ENCODE measurements at places on chromosomes 7 and 10.

GRCh38 chr7:95589766-95590165 is 6.5 kb downstream of the PDK4 start:
- no peak for DNase-seq

DNA sequence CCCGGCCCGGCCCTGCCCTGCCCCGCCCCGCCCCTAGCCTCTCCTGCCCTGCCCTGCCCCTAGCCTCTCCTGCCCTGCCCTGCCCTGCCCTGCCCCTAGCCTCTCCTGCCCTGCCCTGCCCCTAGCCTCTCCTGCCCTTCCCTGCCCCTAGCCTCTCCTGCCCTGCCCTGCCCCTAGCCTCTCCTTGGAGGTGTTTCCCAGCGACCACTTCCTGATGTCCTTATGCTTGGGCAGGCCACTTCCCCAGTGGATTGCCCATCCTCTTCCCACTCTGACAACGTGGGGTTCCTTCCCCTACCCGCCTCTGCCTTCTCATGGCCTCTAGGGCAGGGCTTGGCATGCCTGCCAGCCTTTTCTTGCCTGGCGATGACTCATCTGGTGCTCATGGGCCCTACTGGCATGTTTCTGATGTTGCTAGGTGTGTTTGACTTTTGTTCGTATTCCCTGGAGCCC is 21.2 kb downstream of the PRXL2A start:
- DNase-seq = no peak

- DNase-seq = no peak
Measured at GRCh38 chr10:69850440-69850839, 48.7 kb downstream of the COL13A1 start.

DNA sequence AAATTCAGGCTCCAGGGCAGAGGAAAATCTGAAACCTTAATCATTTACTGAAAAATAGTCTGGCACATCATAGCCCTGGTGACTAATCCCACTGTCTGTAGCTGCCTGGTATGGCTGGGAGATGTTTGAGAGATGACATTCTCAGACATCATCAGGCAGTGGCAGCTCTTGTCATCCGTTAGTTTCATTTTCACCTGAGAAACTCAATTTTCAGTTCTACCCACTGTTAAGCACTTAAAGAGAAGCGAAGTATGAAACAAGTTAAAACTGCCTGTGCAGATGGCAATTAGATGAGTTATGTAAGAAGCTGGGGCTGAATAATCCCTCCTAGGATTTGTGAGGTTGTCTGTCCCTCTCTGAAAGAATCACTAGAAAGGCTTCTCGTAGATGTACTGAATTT is 150.2 kb downstream of the NSUN6 start:
- peak; percentile 48 for DNase-seq

GRCh38 chr10:69104994-69105790 is 17.3 kb downstream of the SRGN start:
- no peak for DNase-seq

- no peak for DNase-seq
Measured at GRCh38 chr10:77680811-77681210, 43.2 kb upstream of the KCNMA1 start.

- DNase-seq = no peak
Measured at GRCh38 chr7:28065308-28065707, 115.3 kb downstream of the JAZF1 start.

- DNase-seq = no peak
Measured at GRCh38 chr7:127807829-127808228, 155.8 kb downstream of the SND1 start.

GRCh38 chr10:102268375-102268888 is 23.1 kb downstream of the GBF1 start:
- DNase-seq = peak; percentile 46

- no peak for DNase-seq
Measured at GRCh38 chr7:44262031-44262430, 61.3 kb downstream of the YKT6 start.

DNA sequence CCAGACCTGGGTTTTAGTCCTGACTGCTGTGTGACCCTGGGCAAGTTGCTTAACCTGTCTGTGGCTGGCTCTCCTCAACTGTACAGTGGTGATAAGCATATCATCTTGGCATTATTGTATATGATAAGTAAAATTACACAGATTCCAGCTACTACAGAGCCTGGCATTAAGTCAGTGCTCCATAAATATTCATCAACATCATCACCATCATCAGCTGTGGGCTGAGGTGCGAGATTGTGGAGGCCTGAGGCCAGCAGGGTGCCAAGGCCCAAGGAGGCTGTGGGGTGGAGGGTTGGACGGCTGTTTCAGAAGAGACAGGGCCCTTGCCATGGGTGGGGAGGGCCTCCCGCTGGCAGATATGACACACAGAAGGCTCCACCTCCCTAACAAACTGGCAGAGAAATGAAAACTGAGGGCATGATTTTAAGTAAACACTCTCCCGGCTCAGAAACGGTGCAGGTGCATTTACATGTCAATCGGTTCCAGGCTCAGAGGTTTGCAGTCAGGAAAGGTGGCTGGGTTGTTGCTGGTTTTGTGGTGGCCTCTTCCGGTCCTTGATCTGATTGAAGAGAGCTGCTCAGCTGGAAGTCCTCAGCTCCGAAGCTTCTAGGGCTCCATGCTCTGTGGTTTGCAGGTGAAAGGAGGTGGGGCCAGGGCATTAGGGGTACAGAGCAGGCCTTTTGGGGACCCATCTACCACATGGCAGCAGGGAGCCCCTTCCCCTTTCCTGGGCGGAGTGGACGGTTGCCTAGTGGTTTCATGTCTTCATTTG is 10.2 kb downstream of the CRYGN start:
- DNase-seq = no peak

DNA sequence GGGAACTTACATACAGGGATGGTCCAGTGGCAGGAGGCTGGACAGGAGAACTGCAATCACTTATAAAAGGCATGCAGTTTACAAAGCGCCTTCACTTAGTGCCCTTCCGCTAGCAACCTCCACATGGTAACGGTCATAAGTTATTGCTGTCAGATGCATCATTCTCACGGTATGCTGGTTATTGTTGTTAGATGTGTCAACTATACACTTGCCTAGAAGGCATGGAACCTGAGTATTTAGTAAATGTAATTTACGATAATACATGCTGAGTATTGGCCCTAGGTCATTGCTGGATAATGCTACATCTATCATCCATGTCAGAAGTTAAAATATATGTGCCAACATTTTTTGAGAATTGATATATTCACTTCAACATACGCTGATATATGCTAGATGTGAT is 155.1 kb upstream of the MBL2 start:
- no peak for DNase-seq

DNA sequence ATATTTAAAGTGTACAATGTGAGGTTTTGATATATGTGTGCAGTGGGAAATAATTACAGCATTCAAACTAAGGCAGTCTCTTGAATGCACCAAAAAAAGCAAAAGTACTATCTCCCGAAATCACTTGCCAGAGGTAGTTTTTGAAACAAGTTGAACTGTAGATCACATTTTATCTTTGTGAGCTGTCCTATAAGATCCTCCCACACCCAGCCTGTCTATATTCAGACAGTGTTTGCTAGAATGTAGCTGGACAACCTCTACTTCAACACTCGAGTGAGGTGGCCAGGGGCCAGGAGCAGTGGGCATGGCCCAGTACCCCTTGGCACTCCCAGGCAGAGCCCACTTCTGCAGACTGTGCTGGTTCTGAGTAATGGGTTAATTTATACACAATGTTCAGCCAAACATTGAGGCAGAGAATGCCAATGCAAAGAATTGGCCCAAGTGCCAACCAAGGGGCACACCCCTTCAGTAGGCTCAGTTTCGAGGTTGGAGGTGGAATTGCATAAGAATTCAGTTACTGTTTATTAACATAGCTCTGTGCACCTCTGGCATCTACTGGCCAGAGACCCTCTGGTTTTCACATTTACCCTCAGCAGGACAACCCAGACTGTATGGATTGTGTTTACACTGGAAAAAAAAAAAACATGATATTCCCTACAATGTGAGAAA is 70.5 kb downstream of the AHR start:
- DNase-seq = no peak

DNA sequence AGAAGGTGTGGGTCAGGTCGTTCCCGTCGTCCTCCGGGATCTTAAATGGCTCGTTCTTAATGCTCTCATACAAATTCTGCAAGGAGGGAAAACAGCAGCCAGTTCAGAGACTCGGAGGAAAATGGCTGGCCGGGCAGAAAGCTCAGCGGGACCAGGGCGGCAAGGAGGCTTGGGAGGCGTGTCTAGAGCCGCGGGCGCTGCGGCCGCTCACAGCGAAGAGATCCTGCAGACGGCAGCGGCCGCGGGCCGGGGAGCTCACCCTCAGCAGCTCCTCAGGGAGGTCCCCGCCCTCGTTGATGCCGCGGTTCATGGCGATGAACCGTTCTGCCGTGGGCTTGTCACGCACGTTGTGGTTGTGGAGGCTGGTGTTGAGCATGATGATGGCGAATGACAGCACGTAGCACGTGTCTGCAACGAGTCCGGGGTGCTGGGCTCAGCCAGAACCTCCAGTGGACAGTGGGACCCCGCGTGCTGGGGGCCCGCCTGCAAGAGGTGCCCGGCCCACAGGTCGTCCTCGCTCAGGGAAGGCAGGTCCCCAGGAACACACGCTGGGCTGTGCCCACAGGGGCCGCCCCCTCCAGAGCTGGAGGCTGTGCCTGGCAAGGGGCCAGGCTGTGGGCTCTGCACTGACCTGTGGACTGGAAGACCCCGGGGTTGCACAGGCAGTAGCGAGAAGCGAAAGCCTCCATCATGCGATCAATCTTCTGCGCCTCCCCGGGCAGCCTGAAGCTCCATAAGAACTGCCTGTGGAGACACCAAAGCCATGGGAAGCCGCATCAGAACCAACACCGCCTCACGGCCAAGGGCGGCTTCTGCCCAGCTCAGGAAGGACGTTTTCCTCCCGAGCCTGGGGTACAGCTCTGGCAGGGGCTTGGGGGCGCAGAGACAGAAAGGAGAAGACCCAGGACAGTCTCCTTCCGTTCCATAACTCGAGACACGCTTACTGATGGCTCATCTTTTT is 101.6 kb downstream of the CYTH3 start:
- DNase-seq = no peak

DNA sequence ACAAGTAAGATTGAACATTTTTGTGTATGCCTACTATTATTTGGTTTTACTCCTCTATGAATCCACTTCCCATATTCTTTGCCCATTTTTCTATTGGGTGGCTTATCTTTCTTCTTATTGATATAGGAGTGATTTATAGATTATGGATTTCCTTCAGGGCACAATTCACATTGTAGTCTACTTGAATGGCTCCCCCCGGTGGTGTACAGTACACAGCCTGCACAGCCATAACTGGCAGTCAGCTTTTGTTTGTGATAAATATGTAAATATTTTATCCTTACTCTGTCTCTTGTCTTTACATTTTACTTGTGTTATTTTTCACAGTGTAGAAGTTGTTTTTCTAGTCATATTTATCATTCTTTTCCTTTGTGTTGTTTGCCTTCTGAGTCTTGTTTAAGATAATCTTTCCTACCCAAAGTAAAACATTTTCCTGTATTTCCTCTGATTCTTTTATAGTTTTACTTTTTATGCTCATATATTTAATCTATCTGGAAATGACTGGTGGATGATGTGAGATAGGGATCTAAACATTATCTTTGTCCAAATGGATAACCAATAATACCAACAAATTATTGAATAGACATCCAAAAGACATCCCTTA is 23.9 kb upstream of the CALD1 start:
- DNase-seq = peak; percentile 35

DNA sequence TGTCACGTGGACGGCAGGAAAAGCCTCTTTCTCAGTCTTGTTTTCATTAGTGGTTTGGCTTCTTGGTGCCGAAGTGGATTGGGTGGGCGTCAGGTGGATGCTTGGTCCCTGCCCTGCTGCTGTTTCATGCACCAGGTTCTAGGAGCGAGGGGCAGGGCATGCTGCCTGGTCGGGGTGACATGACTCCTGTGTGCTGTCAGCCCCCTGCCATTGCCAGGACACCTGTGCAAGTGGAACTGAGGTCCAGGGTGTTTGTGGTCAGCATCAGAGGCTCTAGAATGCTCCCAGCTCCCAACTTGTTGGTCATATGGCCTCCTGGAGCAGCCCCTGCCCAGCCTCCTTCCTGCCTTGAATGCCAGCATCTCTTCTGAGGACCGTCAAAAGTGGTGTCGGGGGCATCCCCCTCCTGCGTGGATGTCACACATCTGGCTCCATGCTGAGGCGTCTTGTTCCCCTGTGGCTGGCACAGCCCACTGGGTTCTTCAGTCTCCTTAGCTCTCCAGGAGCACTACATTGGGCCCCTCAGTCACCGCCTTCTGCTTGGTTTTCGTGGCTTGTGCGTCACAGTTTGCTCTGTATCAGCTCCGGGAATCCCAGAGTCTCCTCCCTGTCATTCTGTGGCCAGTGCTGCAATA is 24.8 kb downstream of the ADCY1 start:
- DNase-seq = no peak

GRCh38 chr7:49166441-49166840 is 242.1 kb downstream of the CDC14C start:
- DNase-seq = no peak

- no peak for DNase-seq
Measured at GRCh38 chr10:114615600-114616007, 42.5 kb downstream of the ABLIM1 start.

GRCh38 chr7:123770378-123770777 is 21.6 kb upstream of the WASL start:
- peak; percentile 83 for DNase-seq

GRCh38 chr10:120824881-120825309 is 26.3 kb upstream of the WDR11 start:
- DNase-seq = no peak

DNA sequence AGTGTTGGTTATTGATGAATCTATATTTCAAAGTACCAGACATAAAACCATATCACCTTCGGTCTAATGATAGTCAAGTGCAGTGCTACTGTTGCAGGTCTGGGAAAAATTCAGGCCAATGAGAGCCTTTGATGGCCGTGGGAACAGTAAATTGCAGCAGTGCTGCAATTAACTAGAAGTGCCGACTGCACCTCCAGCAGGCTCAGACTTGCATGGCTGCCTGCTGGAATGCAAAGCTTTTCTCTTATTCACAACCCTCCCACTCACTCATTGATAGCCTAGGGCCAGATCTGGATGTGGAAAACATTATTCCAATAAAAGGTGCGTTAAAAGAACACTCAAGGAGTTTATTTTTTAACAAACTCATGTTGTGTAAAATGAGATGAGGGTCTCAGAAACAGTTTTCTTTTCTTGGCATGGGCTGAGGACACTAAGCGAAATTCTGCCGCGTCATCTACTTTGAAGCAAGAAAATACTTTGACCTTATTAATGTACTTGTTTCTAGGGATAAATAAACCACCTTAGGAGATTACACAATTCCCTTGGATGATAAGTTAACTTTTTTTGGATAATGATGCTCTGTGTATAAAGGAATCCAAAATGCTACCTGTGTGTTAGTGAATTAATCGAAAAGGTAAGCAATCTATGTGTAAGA is 17.1 kb downstream of the PLXDC2 start:
- no peak for DNase-seq
